Esophagus mucosa (tissue), 1 donor: ENCODE measurements at places on chromosomes 16 and 17. TPM values are rescaled to one million over a fixed set of nuclear protein-coding genes. Genes with fewer than 3 reads are reported as not detected.

- ATAC-seq = no peak
These were observed 579 bp upstream of the LRRC59 start for GRCh38 chr17:50397919-50398285.

- ATAC-seq = peak; percentile 56
These were observed 7.0 kb upstream of the ZFHX3 start for GRCh38 chr16:73054813-73055482.

- peak; percentile 56 for ATAC-seq
These were observed at the start of gene ORAI3 for GRCh38 chr16:30948667-30949649. Gene ORAI3, plus strand, starts transcription at chr16:30949068. Its CDS starts 222 bp downstream, at chr16:30949290.

DNA sequence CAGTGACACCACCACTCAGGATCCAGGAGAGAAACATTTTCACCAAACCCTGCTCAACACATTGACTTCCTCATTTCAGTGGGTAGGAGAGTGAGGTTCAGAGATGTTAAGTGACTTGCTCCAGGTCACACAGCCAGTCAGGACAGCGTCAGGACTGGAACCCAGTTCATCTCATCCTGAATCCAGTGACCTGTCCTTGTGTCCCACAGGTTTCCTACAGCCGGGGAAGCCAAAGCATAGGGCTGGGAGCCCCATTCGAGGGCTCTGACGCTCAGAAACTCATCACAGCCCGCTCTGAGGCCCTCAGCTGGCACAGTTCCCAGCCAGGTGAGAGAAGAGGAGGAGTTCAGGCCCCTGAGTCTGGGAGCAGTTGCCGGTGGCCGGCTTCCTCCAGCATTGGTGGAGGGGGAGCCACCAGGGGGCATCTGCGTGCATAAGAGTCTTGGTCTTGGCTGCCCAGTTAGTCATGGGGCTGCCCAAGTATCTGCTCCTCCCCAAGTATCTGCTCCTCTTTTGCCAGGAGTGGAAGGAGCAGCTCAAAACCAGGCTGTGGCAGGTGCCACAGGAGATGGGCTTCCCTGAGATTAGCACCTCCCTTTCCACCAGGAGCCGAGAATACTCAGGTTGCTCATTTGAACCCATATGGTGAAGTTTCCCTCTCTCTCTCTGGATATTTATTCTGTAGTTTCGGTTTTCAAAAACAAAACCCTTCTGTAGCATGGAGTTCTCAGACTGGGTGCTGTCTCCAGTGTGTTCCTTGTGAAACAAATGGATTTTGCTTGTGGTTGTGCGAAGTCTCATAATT, 56.0 kb downstream of the TNFRSF13B start:
- ATAC-seq = peak; percentile 36

Gene HOXB7
- total RNA-seq = 2.1 TPM

DNA sequence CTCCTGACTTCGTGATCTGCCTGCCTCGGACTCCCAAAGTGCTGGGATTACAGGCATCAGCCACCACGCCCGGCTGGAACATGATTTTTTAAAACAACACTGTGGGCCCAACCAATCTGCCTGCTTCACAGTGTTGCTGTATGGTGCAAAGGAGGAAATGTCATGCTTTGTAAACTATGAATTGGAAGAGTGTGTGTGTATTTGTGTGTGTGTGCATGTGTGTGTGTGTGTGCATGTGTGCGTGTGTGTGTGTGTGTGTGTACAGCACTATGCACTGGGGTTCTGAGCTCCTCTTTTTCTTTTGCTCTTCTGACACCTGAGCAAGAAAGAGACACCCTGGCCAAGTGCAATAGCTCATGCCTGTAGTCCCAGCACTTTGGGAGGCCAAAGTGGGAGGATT, 14.5 kb upstream of the CNOT1 start:
- ATAC-seq = peak; percentile 40

Gene CFAP97D1
- not detected for total RNA-seq

GRCh38 chr16:28149011-28149888, 62.5 kb downstream of the XPO6 start:
- peak; percentile 62 for ATAC-seq

DNA sequence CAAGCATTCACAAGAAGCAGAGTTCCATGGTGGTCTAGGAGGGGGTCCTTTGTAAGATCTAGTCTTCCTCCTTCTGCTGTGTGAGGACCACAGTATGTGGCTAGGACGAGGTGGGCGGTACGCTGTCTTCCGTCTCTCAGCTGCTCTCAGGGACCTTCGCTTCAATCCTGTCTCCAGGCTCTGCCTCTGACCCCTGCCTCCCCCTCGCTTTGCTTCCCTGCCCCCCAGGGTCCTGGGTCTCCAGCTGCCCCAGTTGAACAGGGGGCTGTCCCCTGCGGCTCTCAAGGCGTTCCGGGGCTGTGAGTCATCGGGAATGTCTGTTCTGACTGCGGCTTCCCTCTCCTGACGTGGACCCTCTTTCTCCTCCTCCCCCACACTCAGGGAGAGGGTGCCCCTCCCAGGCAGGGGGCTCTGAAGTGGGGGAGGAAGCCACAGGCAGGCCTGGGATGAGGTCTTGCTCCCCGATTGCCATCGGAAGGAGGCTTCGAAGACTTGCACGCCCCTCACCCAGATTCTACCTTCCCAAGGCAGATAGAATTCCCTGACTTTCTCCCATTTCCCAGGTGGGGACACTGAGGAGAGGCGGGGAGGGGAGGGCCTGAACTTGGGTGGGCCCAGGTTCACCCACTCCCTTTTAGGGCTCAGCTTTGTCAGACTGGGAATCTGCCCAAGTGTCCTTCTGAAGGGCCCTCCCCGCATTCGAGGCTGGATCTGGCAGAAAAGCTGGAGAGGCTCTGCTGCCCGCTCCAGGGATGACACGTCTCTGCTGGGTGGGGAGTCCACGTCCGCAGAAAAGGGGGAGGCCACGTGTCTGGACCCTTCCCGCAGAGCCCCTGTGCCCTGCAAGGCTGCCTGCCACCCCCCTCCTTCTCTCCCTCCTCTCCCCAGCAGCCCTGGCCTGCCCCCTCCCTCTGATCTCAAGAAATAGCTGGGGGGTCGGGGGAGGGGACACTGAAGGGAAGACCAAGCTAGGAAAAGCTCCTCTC, 9.1 kb upstream of the COL1A1 start:
- ATAC-seq = peak; percentile 28

Gene DPEP3
- 0.08 TPM for total RNA-seq

DNA sequence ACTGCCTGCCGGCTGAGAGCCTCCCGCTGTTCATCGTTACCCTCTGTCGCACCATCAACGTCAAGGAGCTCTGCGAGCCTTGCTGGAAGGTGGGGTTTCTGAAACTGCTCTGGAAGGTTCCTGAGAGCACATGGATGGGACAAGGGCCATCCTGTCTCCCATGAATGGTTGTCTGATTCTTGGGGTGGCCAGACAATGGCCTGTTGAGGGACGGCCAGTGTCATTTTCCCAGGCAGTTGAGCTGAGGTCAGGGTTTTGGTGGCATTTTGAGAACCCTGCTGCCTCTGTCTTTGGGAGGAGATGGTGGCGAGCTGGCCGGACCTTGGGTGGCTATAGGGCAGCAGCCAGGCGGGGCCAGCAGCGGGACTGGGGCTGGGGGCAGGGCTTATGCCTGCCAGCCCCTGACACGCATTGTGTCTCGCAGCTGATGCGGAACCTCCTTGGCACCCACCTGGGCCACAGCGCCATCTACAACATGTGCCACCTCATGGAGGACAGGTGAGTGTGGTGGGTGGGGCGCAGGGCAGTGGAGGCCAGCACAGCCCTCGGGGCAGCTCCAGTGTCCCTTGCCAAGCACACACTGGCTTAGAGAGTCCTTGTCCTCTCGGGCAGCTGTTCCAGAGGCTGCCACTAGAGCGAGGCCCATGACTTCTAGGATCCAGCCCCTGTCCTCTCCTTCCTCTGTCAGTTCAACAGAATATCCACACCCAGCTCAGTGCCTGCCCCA, 9.1 kb downstream of the TSC2 start:
- ATAC-seq = peak; percentile 31

GRCh38 chr17:42554250-42555121, 1.8 kb downstream of the HSD17B1 start:
- ATAC-seq = peak; percentile 68

Gene GPR139
- not detected for total RNA-seq

Gene PLEKHH3
- total RNA-seq = 49.6 TPM

- peak; percentile 74 for ATAC-seq
These were observed 29.1 kb upstream of the ITGA3 start for GRCh38 chr17:50026837-50027171.

DNA sequence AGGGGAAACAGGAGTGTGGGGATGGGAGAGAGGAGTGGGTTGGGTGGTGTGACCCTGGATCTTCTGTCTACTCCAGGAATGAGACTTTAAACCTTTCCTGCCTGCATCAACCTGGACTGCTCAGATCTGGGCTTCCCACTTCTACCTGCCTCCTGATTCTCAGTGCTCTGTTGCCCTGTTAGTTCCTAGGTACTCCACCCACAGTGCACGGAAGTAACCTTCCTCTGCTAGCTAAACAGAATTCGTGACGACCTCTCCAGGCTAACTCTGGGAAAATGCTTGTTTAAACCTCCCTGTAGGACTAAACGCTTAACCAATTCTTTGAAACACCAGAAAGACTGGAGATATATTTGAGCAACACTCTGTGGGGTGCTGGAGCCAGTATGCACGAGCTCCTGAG, 83.4 kb upstream of the CLEC3A start:
- no peak for ATAC-seq

DNA sequence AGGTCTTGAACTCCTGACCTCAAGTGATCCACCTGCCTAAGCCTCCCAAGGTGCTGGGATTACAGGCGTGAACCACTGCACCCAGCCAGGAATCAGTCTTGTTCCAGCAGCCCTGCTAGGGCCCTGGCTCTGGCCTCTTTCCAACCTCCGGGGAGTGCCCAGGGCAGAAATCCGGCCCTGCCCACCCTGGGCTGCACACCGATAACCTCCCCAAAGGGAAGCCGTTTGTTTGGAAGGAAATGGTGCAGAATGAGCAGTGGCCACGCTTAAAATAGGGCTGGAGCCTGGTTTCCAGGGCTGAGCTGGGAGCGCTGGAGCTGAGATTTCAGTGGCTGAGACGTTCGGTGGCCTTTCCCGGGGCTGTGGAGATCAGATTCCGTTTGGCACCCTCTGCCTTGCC, 17.8 kb upstream of the EMP2 start:
- peak; percentile 24 for ATAC-seq
